ENCODE measurements at places on chromosomes 12 and 14.

DNA sequence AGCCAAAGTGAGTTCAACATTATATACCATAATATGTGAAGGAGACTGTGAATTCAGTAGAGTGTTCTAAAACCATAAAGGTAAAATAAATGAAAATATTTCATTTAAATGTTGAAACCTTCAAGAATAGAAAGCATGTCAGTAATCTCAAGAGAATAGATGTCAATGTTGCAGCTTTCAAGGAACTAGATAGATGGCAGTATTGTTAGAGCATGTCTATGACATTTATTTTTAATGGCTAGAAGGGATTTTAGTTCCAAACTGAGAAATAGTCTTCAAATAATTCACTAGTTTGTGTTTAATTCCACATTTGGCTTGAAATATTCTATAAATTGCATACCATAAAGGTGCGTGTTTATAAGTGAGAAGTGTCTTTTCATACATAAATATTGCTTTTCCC is 326.5 kb downstream of the FLRT2 start:
- DNase-seq, result no peak

GRCh38 chr12:108822497-108823205 is 34.7 kb downstream of the SSH1 start:
- DNase-seq, result no peak

DNA sequence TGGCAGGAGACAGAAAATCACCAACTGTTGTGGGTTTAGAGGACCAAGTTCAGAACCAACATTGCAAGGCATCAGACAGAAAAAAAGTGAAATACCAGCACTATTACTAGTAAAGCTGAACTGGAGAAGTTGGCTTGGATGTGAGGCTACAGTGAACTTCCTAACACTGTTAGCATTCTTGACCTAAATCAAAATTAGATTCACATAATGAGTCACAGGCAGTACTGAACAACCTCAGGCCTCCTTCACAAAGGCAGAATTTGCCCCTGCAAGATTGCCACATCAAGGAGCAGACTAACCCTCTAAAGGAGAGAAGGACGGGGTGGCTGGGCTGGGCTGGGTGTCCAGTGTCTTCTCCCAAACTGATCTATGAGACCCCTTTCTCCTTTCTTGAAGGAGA is 539.7 kb downstream of the SNAPC1 start:
- no peak for DNase-seq

DNA sequence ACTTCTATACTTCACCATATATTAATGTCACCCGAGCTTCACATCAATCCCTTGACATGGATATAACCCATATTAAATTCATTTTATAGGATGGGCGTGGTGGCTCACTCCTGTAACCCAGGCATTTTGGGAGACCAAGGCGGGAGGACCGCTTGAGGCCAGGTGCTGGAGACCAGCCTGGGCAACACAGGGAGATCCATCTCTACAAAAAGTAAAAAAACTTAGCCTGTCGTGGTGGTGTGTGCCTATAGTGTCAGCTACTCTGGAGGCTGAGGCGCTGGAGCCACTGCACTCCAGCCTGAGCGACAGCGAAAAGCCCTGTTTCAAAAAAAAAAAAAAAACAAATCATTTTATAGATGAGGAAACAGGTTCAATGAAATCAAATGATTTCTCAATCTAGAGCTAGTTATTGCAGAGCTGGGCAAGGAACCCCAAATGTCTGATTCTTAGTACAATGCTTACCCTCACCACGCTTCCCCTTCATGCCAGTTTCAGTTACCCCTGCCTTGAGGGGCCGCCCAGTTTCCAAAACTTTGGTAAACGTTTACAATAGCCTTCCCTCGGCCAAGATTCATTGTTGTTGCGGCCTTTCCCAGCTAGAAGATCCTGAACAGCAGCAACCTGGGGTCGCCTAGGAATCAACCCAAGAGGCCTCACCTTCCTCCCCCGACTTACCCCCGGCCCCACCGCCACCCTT is 751 bp downstream of the PSMB5 start:
- no peak for DNase-seq

- peak; percentile 67 for DNase-seq
These were observed 28.5 kb downstream of the CD9 start for GRCh38 chr12:6228535-6229223.

DNA sequence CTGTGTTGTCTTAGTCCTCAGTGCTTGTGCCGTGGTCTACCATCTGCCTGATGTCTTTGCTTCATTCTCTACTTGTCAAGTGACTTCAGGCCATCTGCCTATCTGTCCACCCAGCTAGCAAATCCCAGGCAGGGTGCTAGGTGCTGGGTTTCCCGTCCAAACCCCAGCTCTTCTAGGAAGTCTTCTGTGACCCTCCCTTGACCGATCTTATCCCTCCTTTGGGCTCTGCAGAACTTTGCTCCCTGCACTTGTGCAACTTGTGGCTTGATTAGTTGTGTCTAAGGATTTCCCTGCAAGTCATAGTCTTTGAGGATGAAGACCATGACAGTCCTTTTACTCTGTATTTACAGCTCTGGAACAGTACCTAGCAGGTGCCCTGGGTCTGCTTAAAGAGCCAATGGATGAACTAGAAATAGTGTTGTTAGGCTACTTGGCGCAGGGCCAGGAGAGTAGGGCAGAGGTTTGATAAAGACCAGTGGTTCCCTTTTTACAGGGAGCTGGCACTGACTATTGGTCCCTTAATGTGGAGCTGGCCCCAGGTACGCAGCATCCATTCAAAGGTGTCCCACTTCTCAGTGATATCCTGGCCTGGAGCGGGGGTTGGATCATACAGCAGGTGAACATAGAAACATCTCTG is 60.1 kb downstream of the ADCK1 start:
- no peak for DNase-seq

DNA sequence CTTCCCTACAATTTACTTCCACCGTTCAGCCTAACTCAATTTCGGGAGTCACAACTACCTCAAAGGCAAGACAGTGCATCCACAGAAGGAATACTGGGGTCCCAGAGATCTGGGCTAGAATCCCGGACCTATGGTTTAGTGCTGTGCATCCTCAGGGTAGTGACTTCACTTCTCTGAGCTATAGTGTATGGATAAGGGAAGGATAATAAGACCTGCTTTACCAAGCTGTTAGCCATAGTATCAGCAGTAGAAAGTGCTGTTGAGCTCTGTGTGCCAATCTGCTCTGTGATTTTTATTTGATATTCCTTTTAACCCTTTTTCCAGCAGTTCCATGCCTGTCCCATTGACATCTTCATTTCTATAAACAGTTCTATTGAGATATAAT is 1044.3 kb downstream of the BCL11B start:
- DNase-seq, result no peak

DNA sequence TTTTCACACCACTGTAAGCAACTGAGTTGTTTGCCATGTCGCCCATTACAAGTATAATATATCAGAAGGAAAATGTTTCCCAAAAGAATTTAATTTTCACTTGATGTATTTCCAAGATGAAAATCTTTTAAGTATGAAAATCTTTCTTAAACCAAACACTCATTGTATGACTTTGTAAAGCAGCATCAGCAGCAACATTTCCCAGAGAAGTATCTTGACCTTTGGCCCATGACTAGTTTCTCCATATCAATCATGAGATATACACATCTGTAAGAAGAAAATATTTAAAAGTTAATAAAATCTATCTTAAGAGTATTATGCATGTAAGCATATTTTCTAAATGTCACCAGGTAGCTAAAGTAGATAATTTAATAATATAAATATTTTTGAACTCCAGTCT is 52.8 kb downstream of the ATP2B1 start:
- DNase-seq, result no peak

DNA sequence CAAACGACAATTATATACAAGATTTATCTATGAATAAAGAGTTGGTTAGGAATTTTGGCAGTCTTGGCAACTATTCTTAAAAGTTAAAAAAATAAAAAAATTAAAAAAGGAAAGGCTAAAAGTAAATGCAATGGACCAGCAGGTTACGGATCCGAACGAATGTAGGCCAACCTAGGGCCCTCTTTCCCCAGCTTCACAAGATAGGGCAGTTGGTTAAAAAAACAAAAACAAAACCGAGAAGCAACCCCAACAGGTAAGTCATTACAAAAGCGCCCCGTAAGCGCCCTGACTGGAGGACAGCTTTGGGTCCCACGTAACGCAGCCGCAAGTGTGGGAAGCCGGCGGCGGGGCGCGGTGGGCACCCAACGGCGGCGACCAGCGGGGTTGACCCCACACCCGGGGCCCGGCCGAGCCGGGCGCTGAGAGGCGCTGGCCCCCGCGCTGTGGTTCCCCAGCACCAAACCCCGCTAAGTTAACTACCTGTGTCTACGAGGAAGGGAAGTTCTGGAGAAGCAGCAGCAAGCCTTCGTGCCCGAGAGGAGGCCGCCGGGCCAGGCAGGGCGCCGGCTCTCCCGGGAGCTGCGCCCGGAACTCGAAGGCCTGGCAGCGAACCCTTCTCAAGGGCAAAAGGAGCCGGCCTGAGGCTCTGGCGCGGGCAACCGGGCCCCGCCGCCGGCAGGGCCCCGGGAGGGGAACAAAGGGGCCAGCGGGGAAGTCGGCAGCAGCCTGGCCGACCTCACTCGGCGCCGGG is 882 bp downstream of the HECTD1 start:
- DNase-seq, result no peak

- peak; percentile 81 for DNase-seq
These were observed at the start of gene ITGA7 for GRCh38 chr12:55707841-55708694. TSS of gene ITGA7 (minus strand) at chr12:55707904. CDS start at chr12:55707682, 222 bp downstream.

DNA sequence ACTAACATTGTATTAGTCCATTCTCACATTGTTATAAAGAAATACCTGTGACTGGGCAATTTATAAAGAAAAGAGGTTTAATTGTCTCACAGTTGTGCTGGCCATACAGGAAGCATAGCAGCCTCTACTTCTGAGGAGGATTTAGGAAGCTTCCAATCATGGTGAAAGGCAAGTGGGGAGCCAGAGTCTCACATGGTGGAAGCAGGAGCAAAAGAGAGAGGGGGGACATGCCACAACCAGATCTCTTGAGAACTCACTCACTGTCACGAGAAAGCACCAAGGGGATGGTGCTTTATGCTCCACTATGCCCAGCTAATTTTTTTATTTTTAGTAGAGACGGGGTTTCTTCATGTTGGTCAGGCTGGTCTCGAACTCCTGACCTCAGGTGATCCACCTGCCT is 13.3 kb downstream of the OS9 start:
- no peak for DNase-seq

DNA sequence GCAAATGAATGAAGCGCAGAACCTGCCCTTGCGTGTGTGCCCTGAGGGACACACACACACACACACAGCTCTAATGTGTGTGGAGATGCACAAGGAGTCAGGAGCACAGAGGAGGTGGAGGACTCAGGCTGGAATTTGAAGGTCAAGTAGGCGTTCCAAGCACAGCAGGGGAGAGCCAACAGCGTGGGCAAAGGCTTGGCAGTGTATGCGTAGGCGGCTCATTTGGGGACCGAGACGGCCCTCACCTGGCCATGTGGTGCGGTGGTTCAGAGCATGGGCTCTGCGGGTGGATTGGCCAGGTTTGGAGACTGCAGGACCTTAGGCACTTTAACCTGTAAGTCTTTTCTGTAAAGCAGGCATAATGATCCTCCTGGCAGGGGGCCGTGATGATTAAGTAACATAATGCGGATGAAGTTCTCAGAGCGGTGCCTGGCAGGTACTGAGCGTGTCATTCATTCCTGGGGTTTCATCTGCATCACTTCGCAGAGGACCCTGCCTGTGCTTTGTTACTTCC is 69.5 kb upstream of the SLC24A4 start:
- no peak for DNase-seq

DNA sequence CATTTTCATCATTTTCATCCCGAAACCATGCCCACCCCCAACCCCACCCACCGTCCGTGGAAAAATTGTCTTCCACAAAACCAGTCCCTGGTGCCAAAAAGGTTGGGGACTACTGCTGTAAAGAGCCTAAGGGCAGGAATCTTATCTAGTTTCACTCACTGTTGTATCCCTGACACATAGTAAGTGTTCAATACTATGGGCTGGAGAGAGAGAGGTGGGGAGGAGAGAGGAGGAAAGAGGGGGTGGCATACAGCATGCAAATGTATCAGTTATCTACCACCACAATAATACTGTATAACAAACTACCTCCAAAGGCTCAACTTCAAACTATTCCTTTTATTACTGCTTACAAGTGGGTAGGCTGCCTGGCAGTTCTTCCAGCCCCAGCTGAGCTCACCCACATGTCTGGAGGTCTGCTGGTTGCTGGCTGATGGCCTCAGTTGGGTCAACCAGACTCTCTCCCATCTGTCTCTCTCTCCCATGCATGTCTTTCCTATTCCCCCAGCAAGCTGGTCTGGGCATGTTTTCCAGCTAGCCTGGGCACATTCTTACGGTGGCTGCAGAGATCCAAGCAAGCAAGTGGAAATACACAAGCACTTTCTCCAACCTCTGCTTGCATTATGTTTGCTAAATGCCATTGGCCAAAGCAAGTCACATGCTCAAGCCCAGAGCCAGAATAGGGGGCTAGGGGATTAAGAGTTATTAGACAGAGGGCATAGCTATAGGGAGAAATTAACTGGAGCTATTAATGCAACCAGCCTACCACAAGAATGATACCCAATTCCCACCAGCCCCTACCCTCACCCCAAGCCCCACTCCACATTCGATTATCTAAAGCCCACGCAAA is 31.6 kb upstream of the FICD start:
- DNase-seq, result no peak

DNA sequence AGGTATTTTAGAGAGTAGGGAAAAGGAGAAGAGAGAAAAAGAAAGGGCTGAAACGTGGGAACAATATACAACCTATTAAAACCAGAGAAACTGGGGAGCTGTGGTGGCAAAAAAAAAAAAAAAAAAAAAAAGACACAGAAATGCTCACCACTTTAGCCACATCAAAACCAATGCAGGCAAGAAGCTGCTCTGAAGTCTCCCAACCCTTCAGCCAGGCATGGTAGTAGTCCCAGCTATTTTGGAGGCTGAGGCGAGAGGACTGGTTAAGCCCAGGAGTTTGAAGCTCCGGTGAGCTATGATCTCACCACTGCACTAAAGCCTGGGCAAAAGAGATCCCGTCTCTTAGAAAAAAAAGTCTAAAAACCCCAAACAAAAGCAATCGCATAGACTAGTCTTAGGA is 33.2 kb downstream of the DENND5B start:
- DNase-seq, result no peak

All from right forelimb (tissue), 1 donor.